ENCODE measurements at places on chromosomes 3 and 15. TPM values are rescaled to one million over a fixed set of nuclear protein-coding genes. Genes with fewer than 3 reads are reported as not detected.

- no peak overlapping the region for H3K4me3 ChIP-seq
- H3K36me3 ChIP-seq, result no peaks in the 10 kb centered on the region
- no peaks in the 10 kb centered on the region for H3K4me1 ChIP-seq
- no peak for DNase-seq
- H3K27me3 ChIP-seq, result no peaks in the 10 kb centered on the region
Observed at GRCh38 chr3:29644261-29644660, 363.4 kb downstream of the RBMS3 start.

- no peaks in the 10 kb centered on the region for H3K27me3 ChIP-seq
- H3K36me3 ChIP-seq, result no peaks in the 10 kb centered on the region
- H3K27ac ChIP-seq, result no peak overlapping the region
- DNase-seq, result no peak
Observed at GRCh38 chr15:82742134-82742533, 32.5 kb upstream of the AP3B2 start.

DNA sequence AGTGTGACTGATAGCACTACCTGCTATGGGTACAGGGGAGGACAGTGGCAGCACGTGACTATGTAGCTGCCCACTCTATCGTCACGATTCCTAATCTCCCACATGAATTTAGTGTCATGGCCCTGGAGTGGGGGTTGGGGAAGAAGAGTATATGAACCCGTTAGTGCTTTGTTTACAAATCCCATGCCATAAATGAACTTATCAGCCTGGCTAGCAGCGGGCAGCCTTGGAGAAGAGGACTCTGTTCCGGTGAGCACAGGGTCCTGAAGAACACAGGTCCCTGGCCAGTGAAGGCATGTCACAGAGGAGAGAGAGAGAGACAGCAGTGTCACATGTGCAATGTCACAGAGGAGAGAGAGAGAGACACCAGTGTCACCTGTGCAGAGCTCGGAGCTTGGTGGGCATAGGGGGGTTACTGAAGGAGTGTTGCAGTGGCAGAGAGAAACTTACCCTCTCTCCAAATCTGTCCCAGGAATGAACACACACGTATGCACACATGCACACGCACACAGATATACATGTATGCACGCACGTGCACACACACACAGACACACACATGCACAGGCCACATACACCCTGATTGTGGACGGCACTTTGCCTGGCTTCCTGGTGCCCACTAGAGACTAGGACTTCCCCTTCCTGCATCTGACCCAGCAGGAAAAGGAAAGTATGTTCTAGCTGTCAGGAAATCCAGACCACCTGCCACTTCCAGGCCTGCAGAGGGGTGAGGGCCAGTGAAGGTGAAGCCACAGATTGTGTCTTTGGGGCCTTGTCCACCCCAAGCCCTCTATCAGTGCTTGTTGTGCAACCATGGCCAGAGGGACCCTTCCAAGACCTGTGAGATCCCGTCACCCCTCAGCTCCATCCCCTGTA is 26.3 kb downstream of the ITGA11 start:
- H3K27me3 ChIP-seq, result no peaks in the 10 kb centered on the region
- no peak for DNase-seq
- H3K4me3 ChIP-seq, result no peak overlapping the region
- no peaks in the 10 kb centered on the region for H3K4me1 ChIP-seq
- no peaks in the 10 kb centered on the region for H3K36me3 ChIP-seq

DNA sequence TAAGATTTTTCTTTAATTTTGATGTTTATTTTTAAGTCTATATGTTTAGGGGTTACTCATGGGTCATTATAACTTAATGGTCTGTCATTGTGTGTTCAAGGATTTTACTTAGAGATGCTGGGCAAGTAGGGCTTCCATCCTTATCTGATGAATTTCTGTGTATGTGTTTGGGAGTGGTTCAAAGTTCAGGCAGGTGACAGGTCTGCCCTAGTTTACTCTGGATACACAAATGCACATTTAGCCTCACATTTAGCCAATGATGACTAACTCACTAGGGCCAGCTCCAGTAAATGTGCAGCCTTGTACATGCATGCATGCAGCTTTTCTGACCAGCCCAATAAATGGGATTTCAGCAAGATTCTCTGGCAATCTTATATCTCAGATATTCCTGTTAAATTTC is 554.1 kb downstream of the SI start:
- no peaks in the 10 kb centered on the region for H3K4me1 ChIP-seq
- H3K27ac ChIP-seq, result no peak overlapping the region
- H3K36me3 ChIP-seq, result no peaks in the 10 kb centered on the region
- H3K4me3 ChIP-seq, result no peak overlapping the region
- H3K27me3 ChIP-seq, result no peaks in the 10 kb centered on the region

The ZNF80 gene
- total RNA-seq, result 0.16 TPM

Data from CD4-positive, alpha-beta T cell (primary cell).